Stimulated activated CD4-positive, alpha-beta T cell treated with anti-CD3 and anti-CD28 coated beads, Interleukin-1b, Interleukin-23, amount 100 ng/mL, for 24 hours (primary cell): ENCODE measurements at places on chromosomes 1 and 21.

GRCh38 chr21:17782051-17782450, 37.1 kb downstream of the C21orf91 start:
- DNase-seq: no peak

DNA sequence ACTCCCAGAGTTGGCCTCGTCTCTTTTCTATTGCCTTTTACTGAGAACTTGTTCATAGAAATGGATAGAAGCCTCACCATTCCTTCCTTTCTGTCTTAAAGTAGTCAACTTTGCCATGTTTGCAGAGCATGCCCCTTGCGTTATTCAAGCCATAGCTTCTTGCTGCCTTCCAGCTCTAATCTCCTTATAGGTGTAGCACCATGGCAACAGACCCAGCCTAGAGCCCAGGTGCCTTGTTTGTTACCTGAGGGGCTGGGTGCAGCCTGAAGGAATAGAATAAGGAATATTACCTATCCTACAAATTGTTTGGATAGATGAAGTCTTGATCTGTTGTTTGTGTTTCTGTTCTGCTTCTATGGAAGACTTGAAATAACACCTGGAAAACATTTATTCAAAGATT, 59.9 kb downstream of the CLEC20A start:
- DNase-seq: no peak

- DNase-seq: no peak
These were observed 4.2 kb upstream of the PRXL2B start for GRCh38 chr1:2582391-2582790.

DNA sequence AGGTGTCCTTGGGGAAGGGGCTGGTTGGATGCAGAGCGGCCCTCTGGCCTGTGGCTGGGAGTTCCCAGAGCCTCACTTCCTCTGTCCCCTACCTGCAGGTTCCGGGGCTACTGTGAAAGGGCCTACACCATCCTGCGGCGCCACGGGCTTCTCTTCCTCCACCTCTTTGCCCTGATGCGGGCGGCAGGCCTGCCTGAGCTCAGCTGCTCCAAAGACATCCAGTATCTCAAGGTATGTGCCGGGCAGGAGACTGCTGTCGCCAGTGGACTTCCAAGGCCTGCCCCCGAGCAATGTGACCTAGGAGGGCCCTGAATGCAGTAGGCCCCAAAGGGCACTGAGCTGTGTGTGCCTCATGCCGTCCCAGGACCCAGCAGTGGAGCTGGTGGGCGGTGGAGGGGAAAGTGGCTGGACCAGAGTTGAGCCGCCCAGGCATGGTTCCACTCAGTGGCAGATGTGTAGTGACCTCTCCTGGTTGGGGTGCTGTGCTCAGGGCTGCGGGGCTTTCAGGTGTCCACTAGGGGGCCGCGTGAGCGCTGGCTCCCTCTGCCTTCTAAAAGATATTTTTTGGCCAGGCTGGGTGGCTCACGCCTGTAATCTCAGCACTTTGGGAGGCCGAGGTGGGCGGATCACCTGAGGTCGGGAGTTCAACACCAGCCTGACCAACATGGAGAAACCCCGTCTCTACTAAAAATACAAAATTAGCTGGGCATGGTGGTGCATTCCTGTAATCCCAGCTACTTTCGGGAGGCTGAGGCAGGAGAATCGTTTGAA, 73.4 kb downstream of the PIK3CD start:
- DNase-seq: peak; percentile 57
